ENCODE measurements at places on chromosomes 1 and 21.
A peak's percentile ranks its signal among the peaks of the same experiment; 100 is the strongest.

- no peak for DNase-seq
Observed at GRCh38 chr1:25731626-25732370, 68.2 kb upstream of the SELENON start.

- no peak for DNase-seq
Observed at GRCh38 chr1:40386359-40386723, 12.8 kb downstream of the SMAP2 start.

- DNase-seq, result peak; percentile 68
Observed at GRCh38 chr1:185681034-185681633, 53.1 kb upstream of the HMCN1 start.

GRCh38 chr21:27582246-27582947 is 615.5 kb upstream of the ADAMTS5 start:
- no peak for DNase-seq

GRCh38 chr1:179831225-179831624 is 46.4 kb downstream of the TOR1AIP2 start:
- DNase-seq, result no peak

- no peak for DNase-seq
Observed at GRCh38 chr21:37041706-37042271, 31.1 kb downstream of the PIGP start.

GRCh38 chr1:162235241-162235800 is 141.3 kb downstream of the SPATA46 start:
- peak; percentile 3 for DNase-seq

DNA sequence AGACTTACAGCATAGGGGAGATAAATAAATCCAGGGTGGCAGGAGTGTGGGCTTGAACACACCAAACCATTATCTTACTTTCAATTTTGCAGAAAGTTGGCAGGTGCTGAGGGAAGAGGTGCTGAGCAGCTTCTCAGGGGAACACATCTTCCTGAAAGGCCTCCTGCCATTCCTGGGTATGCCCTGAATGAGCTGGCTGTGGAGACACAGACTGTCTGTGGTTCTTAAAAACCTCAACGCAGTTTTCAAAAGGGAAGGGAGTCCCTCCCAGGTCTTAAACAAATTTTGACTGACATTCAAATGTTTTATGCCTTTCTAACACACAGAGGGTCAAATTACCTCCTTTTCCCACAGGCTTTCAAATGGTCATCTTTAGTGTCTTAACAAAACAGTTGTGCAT is 166.9 kb downstream of the TNFSF18 start:
- no peak for DNase-seq

DNA sequence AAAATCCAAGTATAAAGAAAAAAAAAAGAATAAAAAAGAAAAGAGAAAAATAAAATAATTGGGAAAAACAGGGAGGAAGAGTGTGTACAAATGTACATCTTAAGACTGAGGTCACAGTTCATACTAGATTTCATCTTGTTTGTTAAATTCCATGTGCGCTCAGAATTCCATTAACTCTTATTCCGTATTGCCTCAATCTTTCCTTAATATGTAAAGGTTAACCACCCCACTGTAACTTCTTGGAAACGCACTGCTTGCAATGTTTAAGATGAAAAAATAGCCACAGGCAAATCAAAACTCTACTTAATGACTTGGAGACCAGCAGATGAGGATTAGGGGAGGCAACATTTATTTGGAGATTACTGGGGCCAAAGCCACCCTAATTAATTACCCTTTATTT is 23.9 kb upstream of the KCNE1 start:
- no peak for DNase-seq

- no peak for DNase-seq
Observed at GRCh38 chr1:161069731-161070270, at the start of gene ARHGAP30. Gene ARHGAP30 (minus strand): TSS chr1:161069891. CDS start chr1:161069624, 267 bp downstream.

- no peak for DNase-seq
Observed at GRCh38 chr1:230049731-230050130, 17.3 kb upstream of the GALNT2 start.

GRCh38 chr1:11328444-11328843 is 55.4 kb downstream of the UBIAD1 start:
- DNase-seq, result no peak

- no peak for DNase-seq
Observed at GRCh38 chr1:14768582-14769304, 170.3 kb downstream of the KAZN start.

GRCh38 chr1:4786055-4786454 is 131.6 kb downstream of the AJAP1 start:
- DNase-seq, result no peak

- DNase-seq, result peak; percentile 10
Observed at GRCh38 chr1:82273816-82274215, 473.1 kb downstream of the ADGRL2 start.

DNA sequence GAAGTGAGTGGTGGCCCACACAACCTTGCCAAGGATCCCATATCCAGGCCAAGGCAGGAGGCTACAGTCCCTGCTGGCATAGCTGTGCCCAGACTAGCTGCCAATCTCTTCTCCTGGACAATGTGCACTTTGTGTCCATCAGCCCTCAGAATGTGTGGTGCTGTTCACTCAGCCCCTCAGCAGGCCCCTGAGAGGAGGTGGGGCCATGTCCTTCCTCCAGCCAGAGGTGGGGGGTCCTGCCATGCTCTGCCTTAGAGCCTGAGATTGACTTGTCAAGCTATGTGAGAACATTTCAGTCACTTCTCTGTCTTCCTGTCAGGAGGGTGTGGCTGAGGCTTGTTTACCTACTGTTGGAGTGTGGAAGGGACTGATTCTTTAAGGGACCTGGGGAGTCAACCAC is 1.4 kb downstream of the NCF2 start:
- no peak for DNase-seq

DNA sequence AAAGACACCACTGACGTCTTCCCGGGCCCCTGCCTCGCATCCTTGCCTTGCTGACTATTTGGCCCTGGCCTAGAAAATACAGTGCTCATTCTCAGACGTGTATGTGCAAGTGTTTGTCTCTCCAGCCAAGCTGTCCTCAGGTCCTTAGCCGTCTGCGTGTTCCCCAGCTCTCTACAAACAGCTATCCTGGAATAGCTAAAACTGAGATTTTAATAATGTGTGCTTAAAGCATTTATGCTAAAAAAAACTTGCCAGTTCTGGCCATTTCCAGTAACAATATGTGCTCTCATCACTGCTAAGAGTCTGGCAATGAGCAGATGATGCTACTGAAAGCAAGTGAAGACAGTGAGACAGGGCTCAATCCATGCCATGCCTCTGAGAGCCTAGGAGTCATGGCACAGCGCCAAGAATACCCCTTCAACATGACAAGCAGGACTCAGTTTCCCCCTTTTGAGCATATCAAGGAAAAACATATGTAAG is 55.7 kb downstream of the IRF2BP2 start:
- no peak for DNase-seq

GRCh38 chr21:46180778-46181391 is 3.4 kb downstream of the SPATC1L start:
- no peak for DNase-seq

GRCh38 chr21:40331172-40331571 is 463.9 kb downstream of the PCP4 start:
- no peak for DNase-seq

- DNase-seq, result no peak
Observed at GRCh38 chr1:202210385-202210784, 16.8 kb downstream of the LGR6 start.

GRCh38 chr1:22376001-22376400 is 75.7 kb upstream of the ZBTB40 start:
- DNase-seq, result no peak

- no peak for DNase-seq
Observed at GRCh38 chr21:46041183-46041582, 56.7 kb upstream of the COL6A2 start.

DNA sequence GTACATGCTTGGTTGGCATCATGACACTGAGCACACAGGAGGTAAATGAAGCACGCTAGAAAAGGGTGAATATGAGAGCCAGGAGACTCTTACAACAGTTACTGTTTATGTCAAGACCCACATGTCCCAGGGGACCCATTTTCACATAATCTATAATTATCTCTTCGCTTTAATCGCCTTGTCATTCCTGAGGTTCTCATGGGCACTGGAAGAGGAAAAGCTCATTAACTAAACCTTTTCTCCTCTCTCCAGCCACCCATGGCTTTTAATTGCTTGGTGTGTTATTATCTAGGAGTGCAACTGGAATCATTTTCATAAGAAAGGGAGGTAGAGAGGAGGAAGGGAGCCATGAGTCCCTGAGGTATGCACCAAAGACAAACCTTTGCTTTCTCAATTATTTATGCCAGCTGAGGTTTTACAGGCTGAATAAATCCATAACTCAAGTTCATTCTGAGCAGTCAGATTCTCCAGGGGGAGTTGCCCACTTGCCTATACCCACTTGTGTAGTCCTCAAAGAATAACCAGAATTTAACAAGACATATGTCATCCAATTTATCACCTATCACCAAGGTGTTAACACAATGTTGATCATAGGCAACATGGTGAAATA is 77.4 kb downstream of the ACBD6 start:
- no peak for DNase-seq

DNA sequence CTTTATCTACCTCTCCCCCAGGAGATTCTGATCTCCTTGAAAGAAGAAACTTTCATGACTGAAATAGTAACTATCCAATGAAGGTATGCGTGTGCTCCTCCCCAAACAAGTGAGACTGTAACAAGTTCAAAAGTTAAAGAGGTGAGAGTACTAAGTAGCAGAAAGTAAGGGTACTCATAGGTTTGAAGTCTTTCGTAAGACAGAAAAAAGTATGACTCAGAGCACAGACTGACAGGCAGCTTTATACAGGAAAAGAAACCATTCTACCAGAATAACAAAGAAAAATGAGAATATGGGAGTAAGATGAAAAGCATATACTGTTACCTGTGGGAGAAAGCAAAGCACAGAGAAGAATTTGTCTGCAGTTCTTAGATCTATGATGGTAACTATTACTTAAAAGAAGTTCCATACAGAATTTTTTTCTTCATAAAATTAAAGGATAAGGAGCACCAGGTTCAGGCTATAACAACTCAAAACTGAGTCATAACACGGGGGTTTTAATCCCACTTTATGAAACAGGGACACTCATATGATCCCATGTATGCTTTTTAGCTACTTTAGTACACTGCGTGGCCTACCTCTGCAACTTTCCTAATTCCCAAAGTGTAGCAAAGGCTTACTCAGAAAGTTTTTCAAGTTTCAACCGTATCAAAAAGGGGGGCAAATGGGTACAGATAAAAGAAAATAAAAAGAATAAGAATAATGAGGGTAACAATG is 52.0 kb downstream of the FOXJ3 start:
- peak; percentile 34 for DNase-seq

DNA sequence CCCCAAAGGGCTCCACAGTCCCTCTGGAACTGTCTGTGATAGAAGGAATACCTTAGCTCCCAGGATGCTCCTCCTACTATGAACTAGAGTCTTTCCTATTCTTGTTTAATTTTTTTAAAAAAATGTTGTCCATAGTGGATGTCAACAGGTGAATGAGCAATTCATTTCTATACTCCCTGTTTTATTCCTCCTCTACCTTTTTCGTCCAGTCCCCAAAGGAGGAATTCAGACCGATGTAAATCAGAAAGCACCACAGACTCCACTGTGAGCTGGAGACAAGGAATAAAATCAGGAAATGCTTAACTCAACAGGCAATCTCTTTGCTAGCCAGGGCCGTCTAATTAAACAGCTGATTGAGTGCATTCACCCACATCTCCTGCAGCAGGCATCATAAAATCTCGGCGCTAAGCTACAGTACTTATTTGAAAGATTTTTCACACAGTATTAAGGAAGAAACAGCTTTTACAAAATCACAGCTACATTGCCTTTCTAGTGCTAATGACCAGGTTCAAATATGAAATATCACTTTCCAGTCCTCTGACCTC is 381.6 kb downstream of the SIPA1L2 start:
- DNase-seq, result no peak

- DNase-seq, result no peak
Observed at GRCh38 chr1:190602325-190602724, 124.7 kb upstream of the BRINP3 start.

DNA sequence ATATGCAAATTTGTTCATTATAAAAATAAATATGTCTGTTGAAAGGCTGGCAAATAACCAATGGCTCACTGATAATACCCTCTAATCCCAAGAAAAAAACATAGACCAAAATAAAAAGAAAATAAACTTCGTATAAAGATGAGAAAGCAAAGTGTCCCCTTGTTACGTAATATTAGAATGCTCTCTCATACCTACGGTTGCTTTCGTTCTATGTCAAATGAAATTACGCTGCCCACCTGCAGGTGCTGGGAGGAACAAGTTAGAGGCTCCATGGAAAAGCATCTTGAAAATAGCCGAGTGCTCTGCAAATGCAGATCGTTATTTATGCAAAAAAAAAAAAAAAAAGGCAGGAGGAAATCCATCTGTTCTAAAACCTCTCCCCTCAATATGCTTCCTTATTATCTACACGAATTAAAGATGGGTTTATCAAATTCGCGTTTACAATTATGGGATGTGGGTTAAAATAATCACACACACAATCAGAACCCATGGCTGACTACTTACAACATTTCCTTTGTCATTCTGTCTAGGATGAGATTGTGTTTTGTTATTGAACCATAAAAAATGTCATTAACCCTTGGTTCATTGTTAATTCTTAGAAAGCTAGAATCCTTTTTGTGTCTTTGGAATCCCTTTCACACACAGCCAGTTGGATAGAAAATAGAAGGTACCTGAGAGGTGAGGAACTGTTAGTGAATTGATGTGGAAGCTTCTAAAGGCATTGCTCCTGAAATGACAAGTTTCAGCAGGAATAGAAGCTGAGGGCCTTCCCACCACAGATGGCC is 268.6 kb downstream of the SETD4 start:
- no peak for DNase-seq

DNA sequence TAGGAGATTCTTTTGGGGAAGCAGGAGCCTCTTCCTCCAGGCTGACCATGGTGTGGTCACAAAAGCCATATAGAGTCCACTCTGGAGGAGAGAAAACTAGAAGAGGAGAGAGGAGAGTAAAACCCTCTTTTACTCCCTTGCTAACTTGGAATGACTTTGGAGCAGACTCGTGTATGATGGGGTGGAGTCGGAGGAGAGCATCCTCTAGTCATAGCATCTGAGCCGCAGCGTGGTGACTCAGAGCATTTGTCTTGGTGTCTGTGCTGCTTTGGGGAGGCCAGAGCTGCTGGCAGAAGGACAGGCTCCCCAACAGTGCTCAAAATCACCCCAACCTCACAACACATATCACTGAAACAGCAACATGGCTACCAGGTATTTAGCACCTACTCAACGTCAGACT is 11.1 kb downstream of the HTR6 start:
- DNase-seq, result no peak

DNA sequence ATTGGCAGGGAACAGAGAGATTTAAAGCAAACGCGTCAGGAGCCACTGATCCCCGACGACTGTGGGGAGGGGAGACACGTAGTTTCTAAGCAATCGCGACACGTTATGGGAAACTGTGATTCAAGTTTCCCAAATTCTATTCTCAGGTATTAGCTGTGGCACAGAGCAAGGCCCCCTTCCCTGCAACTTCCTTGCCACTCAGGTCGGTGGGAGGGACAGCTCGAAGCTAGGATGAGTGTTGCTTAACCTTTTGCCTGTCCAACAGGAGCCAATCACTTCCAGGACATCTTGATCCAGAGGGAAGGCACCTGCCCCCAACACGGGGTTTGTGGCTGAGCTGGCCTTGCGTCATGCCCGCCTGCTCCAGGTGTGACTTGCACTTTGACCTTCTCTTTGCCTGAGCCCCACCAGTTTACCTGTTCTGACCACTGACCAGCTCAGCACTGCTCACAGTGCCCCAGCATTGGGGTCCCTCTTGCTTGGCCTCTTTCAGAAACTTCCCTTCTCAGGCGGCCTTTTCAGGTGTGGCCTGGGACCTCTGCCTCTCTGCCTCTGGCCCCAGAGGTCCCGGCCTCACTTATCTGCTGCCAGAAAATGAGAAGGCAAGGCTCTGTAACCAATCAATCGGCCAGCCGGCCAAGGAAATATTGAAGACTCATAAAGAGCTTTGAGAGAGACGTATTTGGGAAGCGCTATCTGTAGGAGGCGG is 24.6 kb downstream of the TEX35 start:
- DNase-seq, result no peak
